ENCODE measurements at places on chromosomes 12 and 14. TPM values are rescaled to one million over a fixed set of nuclear protein-coding genes. Genes with fewer than 3 reads are reported as not detected.

DNA sequence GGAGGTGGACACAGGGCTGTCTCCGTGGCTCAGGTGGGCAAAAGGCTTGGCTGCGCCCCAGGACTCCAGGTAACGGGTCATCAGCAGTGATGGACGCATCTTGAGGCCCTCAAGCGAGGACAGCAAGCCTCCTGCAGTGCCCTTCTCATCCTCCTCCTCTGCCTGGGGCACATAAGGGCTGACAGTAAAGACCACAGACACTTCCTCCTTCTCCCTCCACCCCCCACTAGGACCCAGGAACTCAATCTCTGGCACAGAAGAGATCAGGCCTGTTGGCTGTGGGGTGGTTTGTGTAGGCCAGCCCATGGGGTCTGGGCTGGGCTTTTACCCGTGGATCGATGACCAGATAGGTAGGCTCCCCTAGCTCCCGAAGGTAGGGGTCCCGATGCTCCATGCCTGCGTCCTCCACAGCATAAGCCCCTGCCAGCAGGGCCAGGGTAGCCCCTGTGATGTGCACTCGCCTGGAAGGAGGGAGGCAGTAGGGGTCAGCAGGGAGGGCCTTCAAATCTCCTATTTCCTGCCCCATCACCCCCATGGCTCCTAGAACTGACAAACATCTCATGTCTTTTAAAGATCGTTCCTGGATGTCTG is 5.7 kb downstream of the ADCY4 start:
- no peak for DNase-seq

DNA sequence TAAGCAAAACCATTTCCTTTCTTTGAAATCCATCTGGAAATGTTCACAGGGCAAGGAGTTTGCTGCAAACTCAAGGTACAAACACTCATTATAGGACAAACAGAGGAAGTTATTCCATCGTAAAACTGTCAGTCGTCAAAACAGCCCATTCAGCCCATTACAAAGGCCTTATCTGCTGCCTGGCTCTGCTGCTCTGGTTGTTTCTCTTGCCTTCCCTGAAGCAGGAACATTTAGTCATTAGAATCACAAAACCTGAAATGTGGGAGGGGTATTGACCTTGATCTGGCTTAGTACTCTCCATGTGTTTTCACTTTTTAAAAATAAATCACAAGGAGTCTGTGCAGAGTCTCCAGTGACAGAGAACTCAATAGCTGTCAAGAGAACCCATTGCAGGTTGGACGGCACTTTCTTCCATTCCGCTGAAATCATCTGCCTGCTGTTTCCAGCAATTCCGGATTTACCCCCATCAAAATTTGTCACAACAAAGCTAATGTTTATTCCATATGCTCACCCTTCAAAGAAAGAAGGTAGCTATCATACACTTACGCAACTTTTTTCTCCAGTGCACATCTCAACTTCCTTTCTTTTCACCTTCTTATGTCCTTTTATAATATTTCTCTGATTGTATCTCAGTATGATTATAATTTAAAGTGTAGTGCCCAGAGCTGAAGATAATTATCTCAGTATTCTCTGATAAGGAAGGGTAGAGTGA is 24.6 kb upstream of the ITPR2 start:
- DNase-seq = no peak

GRCh38 chr14:65329911-65330310 is 82.6 kb upstream of the FUT8 start:
- DNase-seq = no peak

GRCh38 chr14:85554106-85554505 is 24.2 kb downstream of the FLRT2 start:
- DNase-seq = no peak

GRCh38 chr12:105113094-105113493 is 5.6 kb downstream of the WASHC4 start:
- DNase-seq = no peak

The FBRSL1 gene
- total RNA-seq = 63.1 TPM
